T1000 (cell line): ENCODE measurements at places on chromosomes 6 and 20.

DNA sequence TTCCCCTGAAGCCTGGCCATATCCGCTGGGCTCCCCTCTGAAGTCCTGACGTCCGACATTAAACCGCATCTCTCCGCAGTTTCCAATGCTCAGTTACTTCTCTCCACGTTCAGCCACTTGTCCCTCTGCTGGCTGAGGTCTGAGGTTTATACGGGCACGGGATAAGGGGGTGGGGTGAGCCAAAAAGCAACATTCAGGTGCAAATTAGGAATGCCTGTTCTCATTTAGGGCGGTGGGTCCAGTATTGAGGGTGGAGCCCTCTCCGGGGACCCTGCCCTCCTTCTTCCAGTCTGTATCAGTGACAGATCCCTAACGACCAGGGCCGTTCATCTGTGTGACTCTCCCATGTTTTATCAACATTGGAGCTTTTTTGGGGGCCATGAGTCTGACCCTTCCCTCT lies 1454.4 kb downstream of the HACE1 start:
- no peak for DNase-seq

GRCh38 chr6:155778336-155778735 lies 322.7 kb upstream of the NOX3 start:
- no peak for DNase-seq

DNA sequence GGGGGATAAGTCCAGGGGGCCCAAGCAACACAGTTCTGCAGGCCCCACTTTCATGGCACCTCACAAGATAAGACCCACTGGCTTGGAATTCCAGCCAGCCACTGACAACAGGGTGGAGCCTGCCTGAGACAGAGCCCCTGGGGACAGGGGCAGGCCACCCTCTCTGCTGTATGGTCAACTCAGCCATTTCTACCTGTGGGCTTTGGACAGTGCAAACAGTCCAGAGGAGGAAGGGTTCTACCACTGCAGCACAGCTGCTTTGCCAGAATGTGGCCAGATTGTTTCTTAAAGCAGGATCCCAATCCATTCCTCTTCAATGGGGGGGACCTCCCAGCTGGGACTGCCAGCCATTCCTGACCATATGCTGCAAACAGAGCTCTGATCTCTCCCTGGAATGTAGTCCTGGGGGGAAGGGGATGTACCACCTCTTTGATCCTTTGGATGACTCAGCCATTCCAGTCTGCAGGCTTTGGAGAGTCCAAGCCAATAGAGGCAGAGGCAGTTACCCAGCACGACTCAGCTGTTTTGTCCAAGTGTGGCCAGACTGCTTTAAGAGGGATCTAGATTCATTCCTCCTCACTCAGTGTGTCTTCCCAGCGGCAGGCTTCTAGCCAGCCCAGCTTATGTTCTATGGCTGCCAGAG lies 842.2 kb downstream of the EPHA7 start:
- DNase-seq = peak; percentile 33

DNA sequence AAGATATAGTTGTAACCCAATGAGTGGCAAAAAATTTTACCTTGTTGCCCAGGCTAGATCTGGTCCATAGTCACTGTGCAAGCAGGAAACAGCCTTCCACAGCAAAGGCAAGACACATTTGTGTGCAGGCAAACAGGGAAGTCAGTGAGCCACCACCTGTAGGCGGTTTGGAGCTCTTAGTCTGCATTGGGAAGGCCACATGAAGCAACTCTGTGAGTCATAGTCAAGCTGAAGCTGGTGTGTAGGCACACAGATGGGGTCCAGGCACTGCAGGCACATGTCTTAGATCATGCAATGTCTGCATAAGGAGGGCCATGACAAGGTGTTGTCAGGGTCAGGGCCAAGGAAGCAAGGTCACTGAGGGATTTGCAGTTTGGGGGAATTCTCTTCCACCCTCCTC lies 543.2 kb upstream of the EPHA7 start:
- DNase-seq = no peak

GRCh38 chr6:131331151-131331550 lies 195.9 kb downstream of the AKAP7 start:
- DNase-seq = no peak

GRCh38 chr6:356828-357251 lies 34.7 kb upstream of the IRF4 start:
- no peak for DNase-seq

GRCh38 chr6:135182071-135183001 lies 1.2 kb downstream of the MYB start:
- peak; percentile 27 for DNase-seq

GRCh38 chr6:25387911-25388310 lies 108.7 kb downstream of the CARMIL1 start:
- DNase-seq = no peak

- no peak for DNase-seq
These were observed 171.4 kb downstream of the COL9A1 start for GRCh38 chr6:70131528-70131927.

- DNase-seq = no peak
These were observed 88.6 kb upstream of the TGM3 start for GRCh38 chr20:2206957-2207769.

GRCh38 chr6:74932232-74932888 lies 273.5 kb downstream of the COL12A1 start:
- DNase-seq = no peak

GRCh38 chr6:131213501-131213990 lies 78.3 kb downstream of the AKAP7 start:
- DNase-seq = no peak

GRCh38 chr20:37053230-37053950 lies 42.4 kb downstream of the RBL1 start:
- DNase-seq = no peak

GRCh38 chr6:90288404-90288803 lies 8.2 kb downstream of the BACH2 start:
- no peak for DNase-seq

DNA sequence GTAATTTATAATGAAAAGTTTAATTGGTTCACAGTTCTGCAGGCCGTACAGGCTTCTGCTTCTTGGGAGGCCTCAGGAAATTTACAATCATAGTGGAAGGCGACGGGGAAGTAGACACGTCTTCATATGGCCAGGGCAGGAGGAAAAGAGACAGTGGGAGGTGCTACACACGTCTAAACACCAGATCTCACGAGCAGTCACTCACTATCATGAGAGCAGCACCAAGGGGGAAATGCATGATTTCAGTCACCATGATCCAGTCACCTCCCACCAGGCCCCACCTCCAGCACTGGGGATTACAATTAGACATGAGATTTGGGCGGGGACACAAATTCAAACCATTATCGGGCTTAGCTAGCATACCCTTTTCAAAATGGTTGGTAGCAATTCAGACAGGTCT lies 41.2 kb downstream of the EIF2S2 start:
- no peak for DNase-seq

GRCh38 chr6:168524571-168525001 lies 83.6 kb downstream of the SMOC2 start:
- DNase-seq = no peak

DNA sequence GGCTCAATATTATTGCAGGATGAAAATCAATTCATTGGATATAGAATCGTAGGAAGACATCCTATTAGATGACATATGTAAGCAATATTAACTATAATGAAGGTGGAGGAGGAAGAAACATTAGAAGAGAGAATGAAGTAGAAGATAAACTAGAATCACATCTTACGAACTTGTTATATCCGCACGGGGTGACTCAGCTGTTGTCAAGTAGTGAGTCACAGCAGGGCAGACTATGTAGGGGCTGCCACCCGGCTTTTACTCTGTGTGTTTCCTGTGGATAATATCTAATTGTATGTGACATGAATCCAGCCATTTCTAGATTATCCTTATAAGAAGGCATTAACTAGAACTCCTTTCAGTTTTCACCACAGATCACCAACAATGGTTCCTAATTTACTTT lies 520.2 kb downstream of the DOK5 start:
- DNase-seq = no peak
